ENCODE measurements at places on chromosomes 5 and 9.

GRCh38 chr5:18097817-18098216 is 463.6 kb downstream of the TAF11L14 start:
- DNase-seq: no peak

DNA sequence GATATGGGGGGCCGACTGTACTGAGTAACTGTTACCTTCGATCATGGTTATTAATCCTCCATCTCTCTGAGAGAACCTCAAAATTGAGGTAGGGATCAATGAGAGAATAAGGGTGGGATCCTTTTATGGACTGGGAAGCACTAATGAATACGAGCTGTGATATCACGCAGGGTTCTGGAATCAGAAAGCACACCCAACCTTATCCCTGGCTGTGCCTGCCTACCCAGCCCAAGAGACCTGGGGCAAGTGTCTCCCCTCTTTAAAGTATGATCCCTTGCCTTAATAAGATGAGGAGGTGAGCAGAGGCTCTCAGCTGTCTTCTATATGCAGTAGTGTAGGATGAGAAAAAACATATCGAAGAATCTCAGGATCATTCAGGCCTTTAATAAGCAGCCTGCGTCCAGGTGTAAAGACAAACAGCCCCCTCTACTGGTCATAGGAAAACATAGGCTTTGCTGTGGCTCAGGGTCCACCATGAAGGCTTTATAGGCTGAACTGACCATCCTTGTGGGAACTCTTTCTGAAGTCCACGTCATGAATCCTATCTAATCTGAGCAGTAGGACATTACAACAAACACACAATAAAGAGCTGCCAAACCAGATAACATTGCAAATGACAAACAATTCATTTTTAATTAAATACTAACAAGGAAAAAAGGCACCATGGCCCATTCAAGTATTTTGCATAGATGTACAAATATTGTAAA is 16.8 kb downstream of the NIPAL4 start:
- DNase-seq: peak; percentile 22

DNA sequence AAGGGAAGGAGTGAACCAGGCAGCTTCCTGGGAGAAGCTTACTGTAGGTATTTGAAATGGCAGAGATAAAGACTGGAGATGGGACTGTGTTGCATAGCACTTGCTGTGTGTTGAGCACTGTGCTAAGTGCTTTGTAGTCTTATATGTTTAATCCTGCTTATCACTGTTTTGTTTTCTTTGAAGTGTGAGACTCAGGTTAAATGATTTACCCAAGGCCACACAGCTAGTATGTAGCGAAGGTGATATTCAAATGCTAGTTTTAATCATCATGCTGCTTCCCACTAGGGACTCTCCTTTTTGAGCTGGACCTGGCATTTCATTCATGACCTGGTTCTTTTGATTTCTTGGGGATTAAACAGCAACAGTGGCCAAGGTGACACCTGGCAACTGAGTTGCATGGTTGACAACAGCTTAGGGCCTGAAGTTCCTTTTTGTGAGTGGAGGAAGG is 35.3 kb upstream of the SPRY4 start:
- no peak for DNase-seq

DNA sequence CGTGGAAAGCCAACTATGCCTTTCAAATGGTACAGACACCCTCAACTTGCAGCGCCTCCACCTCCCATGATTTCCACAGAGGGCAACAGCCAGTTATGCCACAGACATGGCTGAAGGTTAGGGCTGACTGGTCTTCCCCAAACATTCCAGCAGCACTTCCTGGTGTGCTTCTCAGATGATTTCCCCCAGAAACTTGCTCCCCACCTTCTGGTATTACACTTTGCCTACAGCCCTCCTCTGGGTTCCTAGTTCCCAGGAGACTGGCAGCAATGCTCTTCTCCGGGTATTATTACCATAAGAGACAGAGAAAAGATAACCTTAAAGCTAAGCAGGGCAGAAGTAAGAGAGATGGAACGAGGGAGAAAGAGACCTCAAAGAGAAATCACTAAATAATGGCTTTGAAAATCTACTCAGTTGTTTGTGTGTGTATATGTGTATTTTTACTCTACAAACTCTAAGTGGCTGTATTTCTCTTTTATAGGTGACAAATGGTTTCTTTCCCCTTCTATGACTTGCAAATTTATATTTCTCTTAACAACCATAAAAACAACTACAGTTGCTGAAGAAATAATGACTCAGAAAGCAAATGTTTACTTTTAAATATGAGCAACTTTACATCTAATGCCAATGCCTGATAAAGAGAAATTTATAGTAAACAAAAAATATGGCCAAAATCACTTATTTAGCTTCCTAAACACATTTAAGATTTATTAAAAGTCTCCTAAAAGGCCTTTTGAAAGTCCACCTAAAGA is 133.8 kb downstream of the PDE4D start:
- no peak for DNase-seq

DNA sequence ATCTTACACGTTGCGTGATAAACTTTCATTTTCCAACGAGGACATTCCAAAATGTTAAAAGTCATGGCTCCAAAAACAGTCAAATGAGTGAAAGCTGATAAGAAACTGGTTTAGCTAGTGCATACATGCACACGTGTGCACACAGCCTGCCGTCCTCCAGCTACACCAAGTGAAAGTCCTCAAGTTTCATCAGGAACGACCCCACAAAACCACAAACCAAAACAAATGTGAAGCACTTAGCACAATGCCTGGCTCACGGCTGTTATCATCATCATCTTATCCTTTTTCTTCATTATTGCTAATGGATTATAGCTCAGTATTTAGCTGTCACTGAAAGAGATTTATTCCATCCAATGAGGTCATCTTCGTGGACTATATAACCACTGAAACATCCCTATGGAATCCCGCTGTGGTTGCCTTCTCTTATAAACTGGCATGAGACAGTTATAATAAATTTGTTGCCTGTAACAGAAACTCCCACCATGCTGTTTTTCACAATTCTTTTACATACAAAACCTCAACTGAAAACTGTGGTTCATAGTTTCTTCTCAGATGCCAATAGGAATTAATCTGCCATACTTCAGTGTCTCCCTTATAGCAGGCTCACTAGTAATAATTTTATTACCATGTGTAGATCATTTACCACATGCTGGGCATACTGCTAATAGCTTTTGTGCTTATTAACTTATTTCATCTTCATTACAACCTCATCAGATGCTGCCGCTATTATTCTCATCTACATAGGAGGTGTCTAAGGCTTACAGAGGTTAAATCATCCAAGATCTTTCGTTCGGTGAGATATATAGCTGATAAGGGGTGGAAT is 56.1 kb downstream of the SAXO1 start:
- DNase-seq: no peak

DNA sequence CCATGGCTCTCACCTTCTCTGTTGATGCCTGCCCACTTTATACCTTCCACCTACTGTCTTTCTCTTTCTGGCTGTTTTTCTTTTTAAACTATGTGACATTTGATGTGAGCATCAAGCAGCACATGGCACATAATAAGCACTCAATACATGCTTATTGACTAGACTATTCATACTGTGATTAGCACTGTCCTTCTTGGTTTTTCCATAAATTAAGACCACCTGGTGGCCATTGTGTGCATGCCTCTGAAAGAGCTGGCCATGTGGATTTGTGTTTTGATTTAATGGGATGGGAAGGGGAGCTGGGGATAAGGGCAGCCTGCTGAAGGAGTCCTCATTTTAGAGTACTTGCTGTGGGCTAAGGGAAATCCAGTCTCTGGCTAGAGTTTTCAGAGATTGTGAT is 79.4 kb downstream of the ARHGEF28 start:
- DNase-seq: no peak

- no peak for DNase-seq
Measured at GRCh38 chr5:100757618-100758017, 145.5 kb downstream of the ST8SIA4 start.

GRCh38 chr5:61087921-61088320 is 74.3 kb downstream of the SMIM15 start:
- no peak for DNase-seq

DNA sequence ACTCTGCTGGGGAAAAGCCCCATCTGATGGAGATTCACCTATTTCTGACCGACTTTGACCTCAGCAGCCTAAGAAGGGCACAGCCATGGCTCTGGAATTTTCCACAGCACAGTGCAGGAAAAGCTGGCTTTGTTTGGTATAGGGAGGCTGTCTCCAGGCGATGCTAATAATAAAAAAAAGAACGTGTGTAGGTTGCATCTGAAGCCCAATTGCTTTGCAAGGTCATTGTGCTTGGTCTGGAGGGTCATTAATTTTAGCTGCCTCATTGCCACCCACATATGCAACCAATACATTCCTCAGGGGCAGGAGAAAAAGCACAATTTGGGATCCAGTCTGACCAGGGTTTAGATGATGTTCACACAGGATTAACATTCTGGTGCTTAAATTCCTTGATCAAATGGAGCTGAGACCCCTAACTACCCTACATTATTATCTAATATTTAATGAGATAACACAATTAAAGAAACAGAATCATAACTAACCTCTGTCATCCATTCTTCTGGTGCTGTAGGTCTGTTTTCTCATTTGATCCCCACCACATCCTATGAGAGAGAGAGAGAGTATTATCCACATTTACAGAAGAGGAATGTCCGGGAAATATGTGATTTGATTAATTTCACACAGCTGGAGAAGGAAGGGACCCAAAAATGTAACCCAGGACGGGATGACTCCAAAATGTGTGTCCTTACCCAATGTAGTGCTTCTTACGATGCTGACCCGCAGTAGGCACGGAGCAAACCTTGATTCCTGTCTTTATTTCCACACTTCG is 175.9 kb downstream of the RFK start:
- no peak for DNase-seq
